ENCODE measurements at places on chromosomes 13 and 19.
A peak's percentile ranks its signal among the peaks of the same experiment; 100 is the strongest.

GRCh38 chr13:103539721-103540381 is 473.6 kb upstream of the SLC10A2 start:
- no peak for DNase-seq

DNA sequence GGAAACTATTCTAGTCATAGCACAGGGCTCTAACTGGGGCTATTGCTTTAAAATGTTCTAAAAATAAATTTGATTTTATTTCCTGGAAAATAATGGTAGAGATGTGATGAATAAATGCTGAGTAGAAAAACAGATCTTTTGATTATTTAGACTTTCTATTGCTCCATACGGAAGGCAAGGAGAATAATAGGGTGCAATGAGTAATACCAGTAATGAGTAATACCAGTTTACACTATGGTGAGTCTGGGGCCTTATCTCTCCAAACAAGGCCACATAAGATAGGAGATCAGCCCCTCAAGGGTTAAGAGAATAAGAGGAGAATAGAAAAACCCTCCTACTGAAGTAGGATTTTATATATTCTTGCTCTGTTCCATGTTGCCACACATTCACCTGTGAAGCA is 390.4 kb downstream of the KLF5 start:
- no peak for DNase-seq

DNA sequence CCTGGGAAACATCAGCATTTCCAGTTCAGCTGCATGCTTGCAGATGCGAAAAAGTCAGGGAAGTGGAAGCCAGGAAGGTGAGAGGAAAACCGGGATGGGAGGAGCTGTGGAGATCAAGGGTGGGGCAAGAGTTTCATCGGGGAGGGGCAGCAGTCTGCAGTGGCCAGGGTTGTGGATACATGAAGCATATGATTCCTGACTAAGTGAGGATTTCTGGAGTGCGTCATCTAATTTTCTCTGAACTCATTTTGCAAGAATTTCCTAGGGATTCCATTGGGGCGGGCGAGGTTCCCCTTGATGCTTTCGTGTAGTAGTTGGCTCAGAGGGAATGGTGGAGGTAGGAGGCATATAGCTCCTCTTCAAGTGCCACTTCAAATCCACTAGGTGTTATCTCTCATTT is 344.1 kb upstream of the TMTC4 start:
- DNase-seq, result no peak

DNA sequence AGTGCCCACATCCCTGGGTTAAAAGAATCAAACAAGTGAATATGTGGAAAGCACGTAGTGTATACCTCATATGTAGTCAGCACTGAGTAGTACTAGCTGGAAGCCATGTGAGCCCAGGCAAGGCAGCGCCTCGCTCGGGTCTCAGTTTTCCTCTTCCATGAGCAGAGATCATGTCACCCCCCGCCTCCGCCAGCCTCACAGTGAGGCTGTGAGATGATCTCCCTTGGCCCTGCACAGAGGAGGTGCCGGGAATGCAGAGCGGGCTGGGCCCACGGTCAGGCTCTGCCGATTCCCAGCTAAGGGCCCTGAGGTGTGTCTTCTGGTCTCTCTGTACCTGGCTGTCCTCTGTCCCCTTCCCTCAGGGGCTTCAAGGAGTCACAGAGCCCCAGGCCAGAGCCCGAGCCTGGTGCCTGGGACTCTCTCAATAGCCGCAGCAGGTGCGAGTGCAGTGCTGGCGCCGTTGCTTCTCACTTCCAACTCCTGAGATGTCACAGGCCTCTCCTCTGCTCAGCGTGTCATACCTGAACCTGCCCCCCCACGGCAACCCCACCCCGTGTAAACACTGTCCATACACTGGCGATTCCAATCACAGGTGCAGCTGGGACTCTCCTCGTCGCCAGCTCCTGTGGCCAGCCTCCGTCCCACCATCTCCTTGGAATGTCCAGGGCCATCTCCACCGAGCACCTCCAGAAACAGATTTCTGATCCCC is 26.9 kb downstream of the DPF1 start:
- no peak for DNase-seq

GRCh38 chr13:109627649-109628048 is 158.7 kb downstream of the IRS2 start:
- no peak for DNase-seq

GRCh38 chr19:17448131-17448967 is at the start of gene TMEM221:
Gene TMEM221, minus strand, starts transcription at chr19:17448668. Its CDS starts 206 bp downstream, at chr19:17448462.
- DNase-seq, result no peak

DNA sequence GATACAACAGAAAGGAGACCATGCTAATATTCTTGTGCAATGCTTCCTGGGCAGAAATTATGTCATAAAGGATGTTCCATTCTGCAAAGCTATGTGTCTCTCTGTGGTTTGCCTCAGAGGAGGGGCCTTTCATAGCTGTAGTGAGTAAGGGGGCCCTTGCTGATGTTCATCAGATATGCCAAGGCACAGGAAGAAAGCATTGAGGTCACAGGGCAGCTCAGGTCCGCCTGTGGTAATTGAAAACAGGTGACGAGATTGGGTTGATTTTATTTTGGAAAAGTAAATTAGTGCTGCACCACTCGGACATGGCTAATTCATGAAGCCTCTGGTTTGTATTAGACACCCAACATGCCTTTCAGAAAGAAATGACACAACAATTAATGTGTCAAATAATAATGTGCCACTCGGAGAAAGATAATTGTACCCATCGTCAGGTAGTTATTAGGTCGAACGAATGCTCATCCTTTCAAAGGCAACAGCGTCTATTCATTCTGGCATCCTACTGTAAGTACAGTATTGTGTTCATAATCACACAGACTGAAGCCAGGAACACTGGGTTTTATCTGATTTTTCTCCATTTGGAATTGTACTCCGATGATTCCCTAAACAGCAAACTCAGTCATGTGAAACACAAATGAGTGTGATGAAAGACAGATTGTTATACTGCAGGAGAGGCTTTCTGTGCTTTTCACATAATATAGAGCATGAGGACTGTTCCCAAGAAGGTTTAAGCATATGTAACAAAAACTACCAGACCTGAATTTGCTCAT is 421.6 kb upstream of the KLF12 start:
- DNase-seq, result no peak

DNA sequence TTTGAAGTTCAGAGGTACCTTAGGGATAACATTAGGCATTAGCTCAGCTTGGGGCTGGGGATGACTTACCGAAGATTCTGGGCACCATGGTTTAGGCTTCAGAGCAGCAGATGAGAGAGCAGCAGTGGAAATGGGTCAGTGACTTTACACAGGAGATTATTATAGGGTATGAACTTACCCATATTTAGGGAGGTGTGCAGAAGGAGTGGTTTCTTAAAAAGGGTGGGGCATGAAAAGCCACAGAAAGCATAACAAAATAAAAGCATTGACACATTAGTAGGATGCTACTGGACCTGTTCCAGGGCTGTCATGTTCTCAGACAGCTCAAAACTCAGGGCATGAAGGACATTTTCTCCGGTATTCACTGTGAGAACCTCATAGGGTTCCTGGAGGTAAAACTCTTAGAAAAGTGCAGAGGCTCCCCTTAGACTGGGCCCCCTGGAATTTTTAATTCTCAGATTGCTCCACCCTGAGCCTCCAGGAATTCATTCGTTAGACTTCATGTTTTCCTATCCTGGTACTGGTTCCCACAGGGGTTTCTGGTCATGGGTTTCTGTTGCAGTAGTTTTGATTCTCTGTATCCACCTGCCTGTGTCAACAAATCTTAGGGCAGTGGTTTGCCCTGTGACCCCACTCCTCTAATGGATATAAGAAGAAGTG is 20.7 kb downstream of the IGFL1 start:
- DNase-seq, result no peak

DNA sequence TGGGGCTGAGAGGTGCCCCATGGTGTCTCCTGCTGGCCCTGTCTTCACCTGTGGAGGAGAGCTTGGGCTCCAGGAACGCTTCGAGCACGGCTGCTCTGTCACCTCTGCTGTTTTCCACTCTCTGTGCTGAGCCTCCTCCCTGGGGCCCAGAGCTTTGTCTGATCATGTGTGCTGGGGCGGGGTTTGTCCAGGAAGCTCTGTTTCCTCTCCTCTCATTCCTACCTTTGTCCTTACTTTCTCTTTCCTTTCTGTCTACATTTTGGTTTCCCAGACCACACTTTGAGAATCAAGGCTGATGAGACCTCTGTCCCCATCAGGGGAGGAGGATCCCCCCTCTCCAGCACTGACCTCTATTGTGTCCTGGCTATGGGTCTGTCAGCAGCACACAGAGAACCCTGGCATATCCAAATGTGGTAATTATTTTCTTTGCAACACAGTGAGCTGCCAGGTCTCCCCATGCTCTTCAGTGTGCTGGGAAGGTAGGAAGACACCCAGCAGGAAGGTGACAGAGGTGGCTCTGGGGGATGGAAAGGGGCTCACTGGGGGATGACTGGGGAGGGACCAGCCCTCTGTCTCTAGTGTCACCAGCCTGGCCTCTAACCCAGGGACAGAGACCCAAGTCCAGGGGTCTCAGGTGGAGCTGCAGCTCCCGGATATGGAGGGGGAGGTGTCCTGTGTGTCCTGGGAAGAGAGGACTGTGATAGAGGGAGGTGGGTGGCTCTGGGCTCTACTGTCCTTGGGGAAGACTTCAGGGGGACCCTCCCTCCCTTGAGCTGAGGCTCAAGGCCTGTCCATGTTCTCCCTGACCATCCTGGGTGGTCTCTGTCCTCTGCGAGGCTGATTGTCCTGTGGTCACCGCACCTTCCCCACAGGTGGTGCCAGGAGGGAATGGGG is at the start of gene CEACAM1:
Gene CEACAM1 (minus strand): TSS at position 128 of the 894 bp plus-strand sequence. CDS start 107 bp downstream, at position 21.
- no peak for DNase-seq

- no peak for DNase-seq
These were observed 9.1 kb upstream of the FKRP start for GRCh38 chr19:46736531-46737297.

DNA sequence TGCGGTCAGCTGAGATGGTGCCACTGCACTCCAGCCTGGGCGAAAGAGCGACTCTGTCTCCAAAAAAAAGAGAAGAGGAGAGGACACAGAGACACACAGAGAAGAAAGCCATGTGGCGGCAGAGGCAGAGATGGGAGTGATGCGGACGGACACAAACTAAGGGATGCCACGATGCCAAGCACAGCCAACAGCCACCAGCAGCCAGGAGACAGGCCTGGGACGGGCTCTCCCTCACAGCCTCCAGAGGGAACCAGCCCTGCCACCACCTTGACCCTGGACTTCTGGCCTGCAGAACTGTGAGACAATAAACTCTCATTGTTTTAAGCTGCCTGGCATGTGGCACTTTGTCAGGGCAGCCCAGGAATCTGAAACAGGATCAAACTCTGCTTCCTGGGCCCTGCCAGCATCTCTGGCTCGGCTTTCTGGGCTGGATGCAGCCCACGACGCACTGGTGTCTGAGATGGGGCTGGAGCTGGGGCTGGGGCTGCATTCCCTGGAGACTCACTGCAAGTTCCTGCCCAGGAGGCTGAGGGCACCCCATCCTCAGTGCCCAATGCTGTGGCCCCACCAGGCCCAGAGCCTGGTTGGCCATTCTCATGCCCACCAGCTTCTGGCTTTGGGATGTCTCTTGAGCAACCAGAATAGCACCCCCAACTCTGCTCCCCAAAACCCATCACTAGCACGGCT is 3.0 kb downstream of the F2RL3 start:
- no peak for DNase-seq

- DNase-seq, result no peak
These were observed 156.9 kb downstream of the USP12 start for GRCh38 chr13:27014406-27015359.

DNA sequence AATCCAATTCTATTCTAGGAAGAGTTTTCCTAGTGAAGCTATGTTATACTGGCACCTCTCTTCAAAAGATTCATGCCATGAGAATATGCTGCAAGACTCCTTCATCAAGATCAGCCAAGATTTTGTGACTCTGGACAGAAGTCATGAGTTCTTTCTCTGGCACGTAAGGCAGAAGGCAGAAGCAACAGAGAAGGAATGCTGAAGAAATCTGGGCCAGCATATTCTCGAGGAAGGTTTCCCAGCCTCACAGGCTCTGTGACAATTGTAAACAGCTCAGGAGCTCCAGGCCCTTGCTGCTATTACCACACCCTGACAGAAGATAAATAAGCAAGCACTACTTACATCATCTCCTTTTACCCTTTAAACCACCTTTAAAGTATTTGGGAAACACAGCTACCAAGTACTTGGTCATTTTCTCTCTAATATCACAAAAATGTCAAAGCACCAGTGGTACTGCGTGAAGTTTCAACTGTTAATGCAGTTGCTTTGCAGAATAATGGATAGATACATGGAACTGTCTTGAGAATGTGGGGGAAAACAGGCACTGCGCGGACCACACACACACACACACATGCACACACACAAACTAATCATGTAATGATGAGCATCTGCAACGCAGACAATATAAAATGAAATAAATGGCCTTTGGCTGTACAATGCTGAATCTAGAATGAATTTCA is 55.4 kb downstream of the INTS6 start:
- DNase-seq, result no peak

DNA sequence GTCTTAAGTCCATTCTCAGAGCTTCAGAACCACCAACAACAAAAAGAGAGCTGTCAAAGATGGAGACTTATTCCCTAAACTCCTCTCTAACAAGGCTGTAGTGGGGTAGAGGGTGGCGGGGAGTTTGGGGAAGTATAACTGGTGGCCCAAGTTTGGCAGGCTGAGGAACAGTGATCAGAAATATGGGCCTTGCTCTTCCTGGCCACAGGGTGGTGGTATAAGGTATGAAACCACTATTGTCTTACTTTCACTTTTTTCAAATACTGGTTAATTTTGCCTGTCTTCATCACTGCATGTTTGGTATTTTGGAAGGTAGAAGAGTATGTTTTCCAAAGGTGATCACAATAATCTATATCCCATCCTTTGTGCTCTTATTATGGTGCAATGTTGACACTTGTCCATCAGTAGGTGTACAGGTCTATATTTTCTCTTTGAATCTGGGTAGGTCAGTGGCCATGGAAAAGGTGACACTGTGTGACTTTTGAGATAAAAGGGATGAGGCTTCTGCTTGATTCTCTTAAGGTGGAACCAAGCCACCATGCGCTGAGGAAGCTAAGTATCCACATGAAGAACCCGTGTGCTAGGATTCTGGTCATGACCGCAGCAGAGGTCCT is 23.2 kb upstream of the GPC5 start:
- DNase-seq, result no peak

- DNase-seq, result peak; percentile 19
These were observed 12.5 kb upstream of the CFAP97D2 start for GRCh38 chr13:114166381-114167131.

DNA sequence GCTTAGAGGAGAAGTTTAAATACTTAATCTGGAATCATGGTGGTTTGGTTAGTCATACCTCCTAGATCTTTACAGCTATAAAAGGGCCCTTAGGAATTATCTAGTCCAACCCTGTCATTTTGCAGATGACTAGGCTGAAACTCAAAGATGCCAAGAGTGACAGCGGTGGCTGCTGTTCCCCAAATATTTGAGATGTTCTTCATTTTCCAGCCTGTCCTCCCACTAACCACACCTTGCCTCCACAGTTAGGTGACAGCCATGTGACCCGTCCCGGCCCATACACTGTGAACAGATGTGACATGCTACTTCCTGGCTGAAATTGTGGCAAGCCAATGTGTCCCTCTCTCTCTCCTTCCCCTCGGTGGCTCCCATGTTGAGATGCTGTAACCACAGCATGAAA is 225.5 kb upstream of the IPO5 start:
- no peak for DNase-seq

Measured in anterior cingulate cortex (tissue), 58 donors.